ENCODE measurements at places on chromosomes 11 and 22.

- no peak for DNase-seq
Measured at GRCh38 chr22:45670981-45671782, 452 bp upstream of the ATXN10 start.

DNA sequence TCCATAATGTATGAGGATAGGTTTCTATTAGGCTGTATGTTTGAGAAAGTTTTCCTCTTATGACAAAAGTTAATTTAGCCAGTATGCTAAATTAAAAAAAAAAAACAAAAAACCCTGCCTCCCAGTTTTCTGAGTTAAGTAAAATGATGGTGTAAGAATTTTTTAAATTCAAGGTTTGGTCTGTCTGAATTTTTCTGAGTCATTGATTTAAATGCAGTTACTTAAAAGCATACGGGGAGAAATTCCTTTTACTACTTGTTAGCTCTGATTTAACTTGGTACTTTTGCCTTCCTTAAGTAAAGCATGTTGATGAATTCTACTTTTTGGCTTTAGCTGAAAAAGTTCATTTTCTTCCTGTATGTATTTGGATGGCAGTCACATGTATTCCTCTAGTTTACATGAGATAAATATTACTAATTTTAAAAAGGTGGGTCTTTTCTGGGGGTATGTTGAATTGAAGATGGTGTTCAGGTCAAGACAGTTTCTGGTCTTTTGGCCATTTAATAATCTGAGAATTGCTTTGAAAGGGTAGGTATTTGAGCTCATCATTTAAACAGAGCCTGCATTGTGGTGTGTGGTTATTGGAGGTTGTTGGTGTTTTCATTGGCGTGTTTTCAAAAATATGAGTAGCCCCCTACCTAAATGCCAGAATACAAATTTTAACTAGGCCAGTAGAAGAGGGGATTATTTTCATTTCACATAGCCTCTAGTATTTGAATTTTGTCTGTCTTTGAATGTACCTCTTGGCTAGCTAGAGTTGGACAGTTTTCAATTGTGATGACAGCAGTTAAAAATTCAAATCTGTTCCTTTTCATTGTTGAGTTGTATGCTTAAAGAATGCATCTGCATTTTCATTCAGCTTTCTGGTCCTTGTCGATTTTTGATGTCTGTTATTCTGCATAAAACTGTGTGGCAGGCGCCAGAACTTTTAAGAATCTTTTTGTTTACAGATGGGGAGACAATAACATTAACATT, 64.7 kb downstream of the MTMR3 start:
- no peak for DNase-seq

GRCh38 chr11:102196816-102197215, 86.6 kb downstream of the YAP1 start:
- DNase-seq: no peak

DNA sequence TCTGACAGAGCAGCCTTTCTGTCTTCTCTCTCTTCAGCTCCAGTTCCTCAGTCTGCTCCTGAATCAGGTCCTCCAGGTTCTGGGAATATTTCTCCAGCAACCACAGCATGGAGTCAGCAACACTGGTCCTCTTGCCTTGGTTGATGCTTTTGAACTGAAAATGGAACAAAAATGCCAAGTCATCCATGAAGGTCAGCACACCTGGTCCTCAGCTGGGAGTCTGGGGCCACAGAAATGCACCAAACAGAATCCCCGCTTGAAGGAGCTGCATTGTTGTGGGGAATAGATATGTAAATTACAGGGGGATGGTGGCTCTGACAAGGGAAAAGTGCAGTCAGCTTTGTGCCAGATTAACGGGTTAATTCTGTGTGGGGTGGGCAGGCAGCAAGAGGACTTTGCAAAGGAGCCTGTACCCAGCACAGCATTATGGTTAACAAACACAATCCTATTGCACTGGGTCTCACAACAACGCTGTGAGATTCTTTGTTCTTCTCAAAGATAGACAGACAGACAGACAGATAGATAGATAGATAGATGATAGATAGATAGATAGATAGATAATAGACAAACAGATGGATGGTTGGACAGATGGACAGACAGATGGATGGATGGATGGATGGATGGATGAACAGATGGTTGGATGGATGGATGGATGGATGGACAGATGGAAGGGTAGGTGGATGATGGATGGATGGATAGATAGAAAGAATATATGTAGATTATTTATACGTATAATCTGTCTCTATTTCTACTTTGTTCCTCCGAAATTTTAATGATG, 33.8 kb upstream of the LRRC32 start:
- DNase-seq: no peak

DNA sequence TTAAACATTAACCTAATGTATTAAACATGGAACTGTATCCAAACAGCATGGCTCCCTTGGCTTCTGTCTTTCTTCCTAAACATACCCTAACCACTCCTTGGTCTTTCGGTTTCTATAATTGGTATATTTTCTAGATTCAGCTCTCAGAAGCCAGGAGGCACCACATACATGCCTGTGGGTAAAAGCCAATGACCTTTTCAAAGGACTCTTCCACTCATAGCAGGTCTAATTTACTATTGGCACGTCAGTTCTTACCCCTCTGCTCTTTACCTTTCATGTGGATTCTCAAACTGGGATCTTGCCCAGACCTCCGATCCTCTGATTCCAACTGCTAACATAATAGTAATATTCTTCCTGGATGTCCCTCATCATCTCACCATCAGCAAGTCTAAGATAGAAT, 835.1 kb downstream of the NTM start:
- DNase-seq: no peak

- no peak for DNase-seq
Measured at GRCh38 chr11:79458709-79459108, 17.9 kb upstream of the TENM4 start.

- DNase-seq: no peak
Measured at GRCh38 chr22:34972191-34972897, 93.6 kb upstream of the ISX start.

GRCh38 chr11:69075421-69076128, 26.8 kb downstream of the TPCN2 start:
- DNase-seq: no peak

DNA sequence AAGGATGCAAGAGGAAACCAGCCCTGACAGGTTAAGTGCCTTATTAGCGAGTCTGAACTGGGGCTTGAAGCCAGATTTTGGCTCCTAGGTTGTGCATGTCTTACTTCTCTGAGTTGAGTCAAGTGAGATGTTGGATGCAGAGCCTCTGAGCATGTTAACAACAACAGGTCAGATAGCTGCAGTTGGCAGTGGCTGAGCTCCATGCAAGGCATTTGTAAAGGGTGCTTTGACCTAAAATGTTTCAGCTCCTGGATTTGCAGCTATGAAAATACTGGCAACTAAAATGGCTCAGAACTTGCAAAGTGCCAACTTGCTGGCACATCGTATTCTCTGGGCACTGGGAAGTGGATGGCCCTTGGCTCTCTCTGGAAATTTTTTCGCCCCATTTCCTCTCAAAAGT, 16.4 kb upstream of the CSRP3 start:
- DNase-seq: no peak

DNA sequence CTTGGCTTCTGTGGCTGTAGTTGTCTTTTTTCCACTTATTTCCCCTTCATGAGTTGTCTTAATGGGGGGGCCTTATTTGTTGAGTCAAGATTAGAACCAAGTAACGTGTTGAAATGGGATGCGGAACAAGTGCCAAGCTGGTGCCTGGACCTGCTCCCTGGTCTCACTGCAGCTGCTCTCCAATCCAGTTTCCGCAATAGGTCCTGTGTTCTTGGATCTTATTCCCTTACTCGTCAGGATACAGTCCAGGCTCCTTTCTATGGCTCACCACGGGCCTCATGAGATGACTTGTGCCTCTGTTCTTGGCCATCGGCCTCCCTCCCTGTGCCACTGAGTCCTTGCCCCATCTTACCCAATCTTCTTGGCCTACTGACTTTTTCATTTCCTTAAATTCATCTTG, 159.6 kb upstream of the CADM1 start:
- DNase-seq: no peak

- no peak for DNase-seq
Measured at GRCh38 chr11:12291313-12291712, 86.1 kb upstream of the PARVA start.

DNA sequence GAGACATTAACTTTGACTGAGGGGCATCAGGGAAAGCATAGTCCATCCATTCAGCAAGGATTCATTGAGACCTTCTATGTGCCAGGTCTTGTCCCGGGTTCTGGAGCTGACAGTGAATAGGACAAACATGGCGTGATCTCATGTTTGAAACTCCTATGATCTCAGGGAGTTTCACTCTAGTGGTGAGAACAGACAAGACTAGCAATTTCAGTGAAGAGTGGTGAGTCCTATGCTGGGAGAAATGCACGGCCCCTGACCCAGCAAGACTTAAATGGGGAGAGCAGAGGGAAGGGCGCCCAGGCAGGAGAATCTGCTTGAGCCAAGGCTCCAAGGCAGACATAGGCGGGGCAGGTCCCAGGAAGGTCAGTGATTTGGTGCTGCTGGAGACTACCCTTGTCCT, 155.7 kb downstream of the CEP164 start:
- DNase-seq: no peak

DNA sequence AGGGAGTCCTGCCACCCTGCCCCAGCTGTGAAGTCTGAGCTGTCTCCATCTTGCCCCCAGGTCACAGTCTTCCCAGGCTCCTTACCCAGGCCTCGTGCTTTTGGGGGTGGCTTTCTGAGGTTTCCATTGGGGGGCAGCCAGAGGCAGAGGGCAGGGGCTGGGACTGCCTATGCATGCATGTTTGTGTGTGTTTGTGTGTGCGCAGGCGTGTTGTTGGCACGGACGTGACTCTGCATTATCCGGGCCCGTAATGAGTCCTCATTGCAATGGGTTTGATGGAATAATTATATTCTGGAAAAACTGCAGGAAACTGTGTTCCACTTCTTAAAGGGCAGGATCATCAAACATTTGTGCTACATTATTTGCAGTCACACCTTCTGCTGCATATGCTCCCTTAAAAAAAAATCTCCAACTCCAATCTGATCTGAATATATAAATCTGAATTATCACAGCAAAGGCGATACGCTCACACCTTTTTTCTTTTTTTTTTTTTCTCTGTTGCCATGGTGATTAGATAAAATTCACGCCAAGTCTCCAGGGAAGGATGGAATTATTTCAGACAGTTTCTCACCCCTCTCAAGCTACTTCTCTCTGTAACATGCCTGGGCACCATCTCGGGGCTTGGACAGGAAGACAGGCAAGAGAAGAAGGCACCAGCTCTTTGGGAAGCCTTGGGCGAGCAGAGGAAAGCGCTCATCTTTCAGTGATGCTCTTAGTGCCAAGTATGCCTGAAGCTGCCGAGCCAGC, 45.9 kb downstream of the DSCAML1 start:
- DNase-seq: no peak

GRCh38 chr11:111942829-111943228, 5.7 kb downstream of the DIXDC1 start:
- no peak for DNase-seq

DNA sequence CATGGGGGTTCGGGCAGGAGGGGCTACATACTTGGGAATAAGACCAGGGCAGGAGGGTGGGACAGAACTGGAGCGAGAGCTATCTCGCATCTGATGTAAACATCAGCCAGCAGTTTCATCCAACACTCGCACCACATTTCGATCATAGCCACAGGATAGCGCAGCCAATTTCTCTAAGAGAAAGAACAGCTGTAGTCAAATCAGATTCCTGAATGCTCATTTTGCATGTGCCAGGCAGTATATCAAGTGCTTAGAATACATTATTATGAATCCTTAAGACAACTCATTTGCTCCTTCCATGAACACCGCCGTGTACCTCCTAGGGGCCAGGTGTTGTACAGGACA, 14.5 kb downstream of the DGCR2 start:
- DNase-seq: no peak

DNA sequence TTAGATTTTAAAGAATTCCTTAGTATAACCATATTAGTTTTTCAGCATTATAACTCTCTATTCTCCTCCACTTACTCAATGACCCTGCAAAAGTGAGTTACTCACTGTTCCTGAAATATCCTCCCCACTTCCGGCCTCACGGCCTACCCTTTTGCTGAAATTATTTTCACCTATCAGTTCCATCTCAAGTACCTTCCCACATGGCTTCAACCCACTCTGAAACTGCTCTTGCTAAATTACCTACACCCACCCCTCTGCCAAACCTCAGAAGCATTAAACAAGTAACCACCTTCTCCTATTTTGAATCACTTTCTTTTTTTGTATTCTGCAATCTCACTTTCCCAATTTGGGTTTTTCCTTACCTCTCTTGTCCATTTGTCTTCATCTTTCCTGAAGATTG, 37.7 kb downstream of the OR5P2 start:
- no peak for DNase-seq

DNA sequence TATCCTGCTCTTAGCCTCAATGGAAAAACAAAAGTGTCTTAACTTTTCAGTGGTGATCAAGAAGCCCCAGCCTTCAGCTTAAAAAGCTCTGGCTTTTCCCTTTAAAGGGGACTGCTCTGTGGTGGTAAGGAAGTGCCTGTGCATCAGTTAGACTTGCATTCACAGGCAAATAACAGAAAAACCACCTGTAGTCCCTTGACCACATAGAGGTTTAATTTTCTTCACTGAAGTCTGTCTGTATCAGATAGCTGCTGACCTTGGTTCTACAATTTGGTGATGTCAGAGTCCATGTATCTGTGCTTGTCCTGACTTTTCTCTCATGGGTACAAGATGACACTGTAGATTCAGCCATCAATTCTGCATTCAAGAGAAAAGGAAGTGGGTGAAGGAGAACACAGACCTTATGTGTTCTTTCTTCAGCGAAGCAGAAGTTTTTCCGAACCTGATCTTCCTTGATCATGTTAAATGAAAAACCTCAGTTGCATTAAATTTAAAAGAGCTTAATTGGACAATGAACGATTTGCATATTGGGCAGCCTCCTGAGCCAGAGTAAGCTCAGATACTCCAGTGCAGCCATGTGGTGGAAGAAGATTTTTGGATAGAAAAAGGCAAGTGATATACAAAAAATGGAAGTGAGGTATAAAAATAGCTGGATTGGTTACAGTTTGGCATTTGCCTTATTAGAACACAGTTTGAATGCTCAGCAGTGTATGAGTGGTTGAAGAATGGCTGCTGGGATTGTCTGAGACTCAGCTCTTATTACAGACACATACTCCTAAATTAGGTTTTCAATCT, 43.2 kb upstream of the RDX start:
- no peak for DNase-seq

DNA sequence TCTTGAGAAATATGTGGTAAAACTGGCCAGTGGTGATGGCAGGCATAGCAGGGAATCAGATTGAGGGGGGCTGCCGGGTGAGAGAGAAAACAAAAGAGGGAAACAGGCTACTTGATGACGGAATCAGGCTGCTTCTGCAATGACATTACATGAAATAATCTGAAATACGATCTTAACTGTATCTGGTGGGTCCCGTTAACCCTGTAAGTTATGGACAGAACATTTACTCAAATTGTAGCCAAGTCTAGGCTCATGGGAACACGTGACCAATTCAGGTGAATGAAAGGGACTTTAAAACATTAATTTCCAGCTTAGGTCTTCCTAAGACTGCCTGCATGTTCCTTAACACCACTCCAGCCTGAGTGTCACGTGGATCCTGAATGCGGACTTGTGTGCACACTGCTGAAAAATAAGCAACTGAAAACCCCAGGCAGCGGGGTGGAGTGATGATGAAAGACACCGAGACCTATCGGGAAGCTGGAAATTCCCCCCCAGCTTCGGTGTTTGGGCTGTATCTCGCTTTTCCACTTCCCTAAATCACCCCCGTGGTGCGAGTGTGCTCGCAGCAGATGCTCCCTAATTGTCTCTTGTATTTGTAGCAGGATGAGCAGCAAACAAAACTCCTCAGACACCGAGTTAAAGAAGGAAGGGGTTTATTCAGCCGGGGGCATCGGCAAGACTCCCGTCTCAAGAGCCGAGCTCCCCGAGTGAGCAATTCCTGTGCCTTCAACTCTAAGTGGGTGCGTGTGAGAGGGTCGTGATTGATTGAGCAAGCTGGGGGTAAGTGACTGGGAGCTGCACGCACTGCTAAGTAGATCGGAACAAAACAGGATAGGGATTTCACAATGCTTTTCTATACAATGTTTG, 145.0 kb upstream of the GRK3 start:
- DNase-seq: peak; percentile 79
